ENCODE measurements at places on chromosomes 12 and 14.

GRCh38 chr12:49189731-49190716 lies 1.1 kb upstream of the TUBA1A start:
- no peak for DNase-seq

DNA sequence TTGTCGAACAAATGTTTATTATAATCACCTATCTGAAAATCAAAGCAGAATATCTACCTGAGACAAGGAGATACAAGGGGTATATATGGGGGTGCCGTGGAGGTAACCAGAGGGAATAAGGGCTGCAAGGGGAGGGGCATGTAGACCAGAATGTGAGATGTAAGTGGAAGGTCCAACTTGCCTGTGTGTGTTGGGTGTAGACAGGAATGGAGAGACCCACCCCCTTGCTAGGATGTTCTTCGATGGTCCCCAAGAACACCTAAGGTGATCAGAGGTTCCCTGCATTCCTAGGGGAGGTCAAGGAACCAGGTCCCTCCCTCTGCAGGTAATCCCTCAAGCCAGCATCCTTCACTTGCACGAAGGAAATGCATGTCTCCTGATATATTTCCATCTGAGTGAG lies 167.9 kb downstream of the DICER1 start:
- DNase-seq: no peak

GRCh38 chr12:110234755-110235154 lies 46.3 kb upstream of the ATP2A2 start:
- no peak for DNase-seq

GRCh38 chr12:68745376-68745903 lies 536 bp upstream of the SLC35E3 start:
- no peak for DNase-seq
